ENCODE measurements at places on chromosomes 13 and 19.

- no peak for DNase-seq
These were observed 4.1 kb downstream of the TLE2 start for GRCh38 chr19:3024870-3025548.

DNA sequence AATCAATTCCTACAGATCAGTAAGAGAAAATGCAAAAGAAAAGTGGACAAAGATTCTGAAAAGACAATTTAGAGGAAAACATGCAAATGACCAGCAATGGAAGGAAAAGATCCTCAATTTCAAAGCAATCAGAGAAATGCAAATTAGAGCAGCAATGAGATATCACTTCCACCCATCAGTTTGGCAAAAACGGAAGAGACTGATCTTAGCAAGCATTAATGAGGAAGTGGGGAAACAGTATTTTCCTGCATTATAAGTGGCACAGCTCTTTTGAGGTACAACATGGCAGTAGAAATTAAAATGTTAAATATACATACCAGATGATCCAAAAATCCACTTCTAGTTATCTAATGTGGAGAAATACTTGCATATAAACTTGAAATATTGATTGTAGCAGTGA lies 69.1 kb upstream of the SLC7A1 start:
- no peak for DNase-seq

- DNase-seq, result no peak
These were observed 323.3 kb downstream of the NALCN start for GRCh38 chr13:101092985-101093384.

- DNase-seq, result no peak
These were observed 102.4 kb upstream of the CSNK1A1L start for GRCh38 chr13:37207691-37208451.

- DNase-seq, result no peak
These were observed 19.0 kb downstream of the N4BP2L1 start for GRCh38 chr13:32409001-32409313.

Measured in HT-29 (cell line).